Fibroblast of skin of right biceps (primary cell): ENCODE measurements at places on chromosomes 5 and 9.
A peak's percentile ranks its signal among the peaks of the same experiment; 100 is the strongest.

- no peak for DNase-seq
Observed at GRCh38 chr5:138210985-138211384, 2.1 kb downstream of the CDC23 start.

DNA sequence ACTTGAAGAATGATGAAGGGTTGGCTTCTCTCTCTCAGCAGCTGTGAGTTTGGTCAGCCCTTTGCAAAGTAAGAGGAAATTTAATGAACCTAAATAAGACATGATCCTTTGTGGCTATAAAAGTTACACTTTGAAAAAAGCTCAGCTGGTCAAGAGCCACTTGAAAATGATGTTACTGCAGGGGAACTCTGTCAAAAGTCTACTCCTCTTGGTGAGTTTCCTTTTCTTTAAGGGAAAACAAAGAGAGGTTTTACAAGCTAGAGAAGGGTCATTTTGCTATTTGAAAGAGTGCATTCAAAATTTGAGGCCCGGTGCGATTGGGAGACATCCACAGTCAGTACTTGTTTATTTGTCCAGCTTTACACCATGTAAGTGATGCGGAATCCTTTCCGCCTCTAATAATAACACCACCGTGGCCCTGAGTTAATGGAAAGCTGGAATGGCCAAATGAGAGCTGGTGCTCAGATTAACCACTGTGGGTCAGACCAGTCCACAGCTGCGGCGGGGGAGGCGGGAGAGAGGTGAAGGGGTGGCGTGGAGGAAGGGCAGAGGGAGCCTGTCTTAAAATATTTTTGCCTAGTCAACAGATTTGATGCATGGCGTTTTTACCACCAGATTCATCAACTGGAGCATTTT is 404.0 kb downstream of the TLE4 start:
- no peak for DNase-seq

DNA sequence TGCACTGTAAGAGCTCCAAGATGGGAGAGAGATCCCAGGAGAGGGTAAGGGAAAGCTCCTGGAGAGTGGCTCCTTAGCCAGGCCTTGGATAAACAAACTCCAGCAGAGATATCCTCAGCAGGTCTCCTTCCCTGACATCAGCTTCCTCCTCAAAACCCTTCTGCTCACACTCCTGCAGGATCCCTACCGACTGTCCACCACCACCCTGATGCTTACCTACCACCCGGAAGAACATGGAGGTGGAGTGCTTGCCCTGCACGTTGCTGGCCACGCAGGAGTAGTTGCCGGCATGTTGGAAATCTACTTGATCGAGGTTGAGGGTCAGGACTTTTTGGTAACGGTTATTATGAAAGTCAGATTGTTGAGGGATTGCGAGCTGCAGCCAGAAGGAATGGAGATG is 9.3 kb downstream of the CSF1R start:
- no peak for DNase-seq

DNA sequence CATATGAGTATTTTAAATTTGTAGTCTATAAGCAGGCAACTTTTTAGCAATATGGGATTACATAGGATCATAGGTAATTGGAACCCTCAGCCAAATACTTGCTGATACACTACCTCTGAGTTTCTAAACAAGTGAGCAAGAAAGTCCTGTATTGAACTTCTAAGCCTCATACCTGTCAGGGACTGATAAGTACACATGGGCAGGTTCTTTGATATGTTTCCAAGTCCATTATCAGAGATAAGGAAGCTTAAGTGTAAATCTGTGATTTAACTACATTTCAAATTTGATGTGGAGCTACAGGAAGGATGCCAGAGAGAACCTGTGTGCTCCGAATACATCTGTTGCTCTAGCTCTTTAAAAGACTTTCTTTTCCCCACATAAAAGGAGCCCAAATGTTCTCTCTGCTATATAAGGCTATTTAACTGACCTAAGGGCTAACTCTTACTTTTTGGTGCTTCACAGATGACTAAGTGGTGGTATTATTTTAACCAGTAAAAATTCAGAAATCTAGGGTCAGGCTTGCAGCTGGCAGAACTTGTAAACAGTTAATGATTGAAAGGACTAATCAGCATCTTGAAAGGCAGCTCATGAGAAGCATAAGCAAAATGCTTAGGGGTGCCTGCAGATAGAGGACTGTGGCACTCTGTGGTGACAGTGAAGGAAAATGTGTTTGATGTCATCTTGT is 228.6 kb downstream of the NR3C1 start:
- DNase-seq: no peak

DNA sequence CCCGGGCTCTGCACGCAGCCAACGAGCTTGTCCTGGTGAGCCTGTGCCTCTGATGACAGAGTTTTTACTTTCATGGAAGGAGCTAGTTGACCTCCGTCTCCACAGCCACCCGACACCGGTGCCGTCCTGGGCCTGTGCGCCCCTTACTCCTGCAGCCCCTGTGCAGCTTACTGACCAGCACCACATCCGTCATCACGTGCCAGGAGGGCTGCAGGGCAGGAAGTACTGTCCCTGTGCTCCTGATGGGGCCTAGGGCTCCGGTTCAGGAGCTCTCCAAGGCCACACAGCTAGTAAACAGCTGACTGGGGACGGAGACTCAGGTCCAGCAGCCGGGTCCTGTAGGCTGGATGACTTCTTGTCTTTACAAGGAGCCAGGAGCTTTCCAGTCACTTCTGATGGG is 10.2 kb downstream of the STKLD1 start:
- DNase-seq: no peak

- peak; percentile 42 for DNase-seq
Observed at GRCh38 chr5:176542596-176543427, 5.6 kb upstream of the RNF44 start.

DNA sequence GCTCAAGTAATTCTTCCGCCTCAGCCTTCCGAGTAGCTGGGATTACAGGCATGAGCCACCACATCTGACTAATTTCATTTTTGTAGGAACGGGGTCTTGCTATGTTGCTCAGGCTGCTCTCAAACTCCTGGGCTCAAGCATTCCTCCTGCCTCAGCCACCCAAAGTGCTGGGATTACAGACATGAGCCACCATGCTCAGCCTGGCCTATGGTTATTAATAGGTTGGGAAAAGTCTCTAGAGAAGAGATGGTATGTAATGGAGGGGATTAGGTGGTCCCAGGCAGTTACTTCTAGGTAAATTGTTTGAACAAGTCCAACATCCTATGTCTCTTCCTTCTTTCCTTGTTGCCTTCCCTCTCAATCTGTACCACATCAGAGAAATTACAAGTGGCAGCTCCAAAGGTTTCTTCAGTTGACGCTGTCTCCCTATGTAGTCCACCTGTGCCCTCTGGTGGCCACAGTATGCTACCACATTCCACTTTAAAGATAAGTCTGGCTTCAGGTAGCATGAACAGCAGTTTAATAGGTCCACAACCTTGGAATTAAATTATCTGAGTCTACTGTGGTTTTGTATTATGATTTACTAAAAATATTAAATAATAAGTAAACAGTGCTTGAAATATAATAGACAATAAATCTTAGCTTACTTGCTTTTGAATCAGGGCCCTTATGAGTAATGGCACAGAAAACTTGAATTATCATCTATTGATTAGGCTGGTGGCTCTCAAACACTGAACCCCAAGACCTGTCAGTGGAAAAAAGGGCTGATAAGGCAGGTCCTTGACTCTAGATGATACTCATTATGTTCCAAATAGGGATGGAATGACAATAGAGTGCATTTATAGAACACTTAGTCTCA is 9.7 kb downstream of the TIGD6 start:
- peak; percentile 67 for DNase-seq

DNA sequence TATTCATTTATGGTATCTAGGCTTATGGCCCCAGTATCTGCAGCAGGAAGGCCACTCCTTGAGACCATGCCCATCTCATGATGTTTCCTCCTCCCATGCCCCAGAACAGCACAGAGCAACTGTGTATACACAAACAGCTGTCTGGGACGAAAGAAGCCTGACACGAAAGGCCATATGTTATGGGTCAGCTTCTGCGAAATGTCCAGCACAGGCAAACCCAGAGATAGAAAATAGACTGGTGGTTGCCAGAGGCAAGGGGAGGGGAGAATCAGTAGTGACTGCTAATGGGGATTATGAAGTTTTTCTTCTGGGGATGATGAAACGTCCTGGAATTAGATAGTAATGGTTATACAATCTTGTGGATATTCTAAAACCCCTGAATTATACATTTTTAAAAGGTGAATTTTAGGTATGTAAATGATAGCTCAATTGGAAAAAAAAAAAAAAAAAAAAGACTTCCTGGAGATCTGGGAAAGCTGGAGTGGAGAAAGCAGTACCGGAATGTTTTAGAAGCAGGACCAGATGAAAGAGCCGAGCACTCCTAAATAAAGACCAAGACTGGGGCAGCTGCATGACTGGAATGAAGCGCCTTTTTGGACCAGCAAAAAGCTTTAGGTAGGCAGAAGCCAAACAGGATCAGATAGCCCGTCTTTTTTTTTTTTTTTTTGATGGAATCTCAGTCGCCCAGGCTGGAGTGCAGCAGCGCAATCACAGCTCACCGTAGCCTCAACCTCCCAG is 29.2 kb downstream of the PCDHGC5 start:
- DNase-seq: peak; percentile 77

DNA sequence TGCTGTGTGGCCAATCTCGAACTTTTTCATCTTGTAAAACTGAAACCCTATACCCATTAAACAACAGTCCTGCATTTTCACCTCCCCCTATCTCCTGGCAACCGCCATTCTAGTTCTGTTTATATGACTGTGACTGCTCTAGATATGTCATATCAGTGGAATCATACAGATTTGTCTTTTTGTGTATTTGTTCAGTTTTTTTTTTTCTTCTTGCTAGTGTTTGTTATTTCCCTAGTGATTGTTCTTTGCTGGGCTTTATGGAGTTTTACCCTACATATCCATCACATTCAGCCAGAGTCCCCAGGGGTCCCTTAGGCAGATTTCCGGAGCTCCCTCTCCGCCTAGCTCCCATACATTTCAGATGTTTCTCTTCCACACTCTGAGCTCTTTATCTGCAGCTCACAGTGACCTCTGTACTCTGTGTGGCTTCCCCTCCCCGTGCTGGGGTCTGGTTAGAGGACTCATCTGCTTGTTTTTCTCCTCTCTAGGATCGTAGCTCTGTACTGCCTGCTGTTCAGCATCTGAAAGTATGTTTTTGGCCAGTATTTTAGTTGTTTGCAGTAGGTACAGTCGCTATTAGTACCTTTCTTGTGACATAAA is 25.1 kb upstream of the CARTPT start:
- DNase-seq: no peak

DNA sequence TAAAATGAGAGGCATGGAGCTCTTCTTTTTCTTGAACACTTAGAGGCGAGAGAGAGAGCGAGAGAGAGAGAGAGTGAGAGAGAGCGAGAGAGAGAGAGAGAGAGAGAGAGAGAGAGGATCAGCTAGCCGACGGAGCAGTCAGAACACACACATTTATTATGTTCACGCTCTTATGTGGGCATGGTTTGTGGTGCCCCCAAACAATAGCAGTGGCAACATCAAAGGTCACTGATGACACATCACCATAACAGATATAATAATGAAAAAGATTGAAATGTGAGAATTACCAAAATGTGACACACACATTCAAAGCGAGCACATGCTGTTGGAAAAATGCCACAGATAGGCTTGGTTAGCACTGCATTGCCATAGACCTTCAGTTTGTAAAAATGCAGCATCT is 116.1 kb downstream of the KDM4C start:
- DNase-seq: peak; percentile 36

DNA sequence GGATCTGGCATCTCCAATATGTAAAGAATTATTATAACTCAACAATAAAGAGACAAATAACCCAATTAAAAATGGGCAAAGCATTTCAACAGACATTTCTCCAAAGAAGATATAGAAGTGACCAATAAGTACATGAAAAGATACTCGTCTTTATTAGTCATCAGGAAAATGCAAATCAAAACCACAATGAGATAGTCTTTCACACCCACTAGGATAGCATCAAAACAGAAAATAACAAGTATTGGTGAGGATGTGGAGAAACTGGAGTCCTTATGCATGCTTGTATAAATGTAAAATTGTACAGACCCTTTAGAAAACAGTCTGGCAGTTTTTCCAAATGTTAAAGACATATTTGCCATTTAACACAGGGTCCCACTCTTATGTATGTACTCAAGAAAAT is 39.1 kb upstream of the ITGA1 start:
- DNase-seq: no peak

DNA sequence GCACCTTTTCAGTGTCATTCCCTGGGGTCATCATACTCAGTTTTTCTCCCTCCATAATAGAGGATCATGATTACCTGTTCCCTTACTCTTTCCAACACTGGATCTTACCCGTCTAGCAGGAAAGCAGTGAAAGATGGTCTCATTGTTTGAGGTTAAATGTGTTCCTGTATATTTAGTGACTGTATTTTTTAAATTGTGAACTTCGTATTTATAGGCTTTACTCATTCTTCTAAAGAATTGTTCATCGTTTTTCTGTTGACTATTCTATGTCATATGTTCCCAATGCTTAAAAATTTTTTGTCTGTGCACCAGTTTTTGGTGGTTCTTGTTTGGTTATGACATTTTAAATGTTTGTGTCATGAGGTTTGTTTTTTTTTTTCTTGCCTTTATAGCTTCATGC is 204.8 kb upstream of the OTULINL start:
- DNase-seq: no peak

DNA sequence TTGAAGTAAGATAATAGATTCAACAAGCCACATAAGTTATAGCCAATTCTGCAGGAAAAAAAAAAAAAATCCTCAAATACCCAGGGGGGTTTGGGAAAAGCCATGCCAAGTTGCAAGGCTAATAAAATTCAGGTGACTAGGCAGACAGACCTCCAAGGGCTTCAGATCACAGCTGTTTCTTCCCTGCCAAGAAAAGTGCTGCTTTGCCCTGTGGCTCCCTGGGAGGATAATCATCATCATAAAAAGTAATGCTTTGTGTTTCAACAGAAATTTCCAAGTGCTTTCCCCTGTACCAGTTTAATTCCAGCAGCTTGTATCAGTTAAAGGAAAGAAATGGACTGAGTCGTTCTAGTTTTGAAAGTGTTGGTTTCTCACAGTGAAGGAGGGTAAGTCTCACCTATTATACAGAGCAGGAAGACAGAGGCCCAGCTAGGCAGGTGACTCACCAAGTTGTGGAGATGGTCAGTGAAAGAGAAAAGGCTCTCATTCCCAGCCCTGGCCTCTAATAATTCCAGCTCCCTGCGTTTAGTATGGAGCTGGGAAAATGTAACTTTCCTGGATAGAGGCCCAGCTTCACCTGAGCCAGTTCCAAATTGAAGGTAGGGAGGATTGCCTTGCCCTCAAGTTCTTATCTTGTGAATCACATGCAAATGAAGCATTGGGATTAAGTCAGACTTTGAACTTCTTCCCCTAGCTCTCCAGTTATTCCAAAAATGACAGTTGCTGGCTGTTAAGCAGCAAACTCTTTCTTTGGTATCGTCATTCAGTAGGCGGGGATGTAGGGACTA is 263.4 kb downstream of the GRIA1 start:
- DNase-seq: peak; percentile 32

GRCh38 chr5:54093861-54094260 is 216.5 kb downstream of the ARL15 start:
- no peak for DNase-seq

GRCh38 chr5:1466631-1467265 is 21.5 kb upstream of the SLC6A3 start:
- no peak for DNase-seq

GRCh38 chr9:93194641-93195040 is 10.7 kb downstream of the WNK2 start:
- DNase-seq: no peak
